Upper lobe of right lung (tissue), 1 donor: ENCODE measurements at places on chromosomes 11 and 22. TPM values are rescaled to one million over a fixed set of nuclear protein-coding genes. Genes with fewer than 3 reads are reported as not detected.

GRCh38 chr22:19115628-19116027 lies 6.6 kb downstream of the DGCR2 start:
- H3K27ac ChIP-seq, result no peak overlapping the region
- H3K36me3 ChIP-seq, result no peaks in the 10 kb centered on the region
- H3K27me3 ChIP-seq, result no peaks in the 10 kb centered on the region
- peaks cover 48% of the 10 kb centered on the region for H3K4me1 ChIP-seq
- peak; percentile 23 for DNase-seq

DNA sequence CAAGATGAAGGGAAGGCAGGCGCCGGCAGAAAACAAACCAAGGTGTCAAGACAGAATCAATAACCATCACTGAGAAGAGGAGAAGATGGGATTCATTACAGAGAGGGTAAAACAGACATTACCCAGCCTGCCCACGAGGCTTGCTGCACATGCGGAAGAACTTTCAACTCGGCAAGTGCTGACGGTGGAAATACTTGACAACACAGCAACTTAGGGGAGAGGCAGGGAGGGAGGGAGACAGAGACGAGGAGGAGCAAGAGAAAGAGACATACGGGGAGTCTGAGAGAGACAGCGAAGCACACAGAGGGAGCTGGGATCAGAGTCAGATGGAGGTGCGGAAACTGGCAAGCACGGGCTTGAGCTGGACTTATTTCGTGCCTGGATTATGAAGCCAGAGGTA lies 129.3 kb upstream of the NECTIN1 start:
- no peaks in the 10 kb centered on the region for H3K36me3 ChIP-seq
- no peaks in the 10 kb centered on the region for H3K4me1 ChIP-seq

- peaks cover 23% of the 10 kb centered on the region for H3K4me1 ChIP-seq
- DNase-seq, result no peak
- H3K36me3 ChIP-seq, result no peaks in the 10 kb centered on the region
Measured at GRCh38 chr11:95684701-95685100, 104.9 kb downstream of the FAM76B start.

- no peaks in the 10 kb centered on the region for H3K27me3 ChIP-seq
- no peak overlapping the region for H3K4me3 ChIP-seq
- no peak for DNase-seq
- H3K27ac ChIP-seq, result no peak overlapping the region
Measured at GRCh38 chr22:36317658-36318271, 64.8 kb downstream of the APOL1 start.

GPHA2 gene
- not detected for total RNA-seq

GRCh38 chr22:38724176-38724575 lies 18.4 kb downstream of the GTPBP1 start:
- no peaks in the 10 kb centered on the region for H3K27me3 ChIP-seq
- H3K36me3 ChIP-seq, result peaks cover 91% of the 10 kb centered on the region
- no peak for DNase-seq
- H3K4me3 ChIP-seq, result no peak overlapping the region

C11orf16 gene
- total RNA-seq, result not detected

DNA sequence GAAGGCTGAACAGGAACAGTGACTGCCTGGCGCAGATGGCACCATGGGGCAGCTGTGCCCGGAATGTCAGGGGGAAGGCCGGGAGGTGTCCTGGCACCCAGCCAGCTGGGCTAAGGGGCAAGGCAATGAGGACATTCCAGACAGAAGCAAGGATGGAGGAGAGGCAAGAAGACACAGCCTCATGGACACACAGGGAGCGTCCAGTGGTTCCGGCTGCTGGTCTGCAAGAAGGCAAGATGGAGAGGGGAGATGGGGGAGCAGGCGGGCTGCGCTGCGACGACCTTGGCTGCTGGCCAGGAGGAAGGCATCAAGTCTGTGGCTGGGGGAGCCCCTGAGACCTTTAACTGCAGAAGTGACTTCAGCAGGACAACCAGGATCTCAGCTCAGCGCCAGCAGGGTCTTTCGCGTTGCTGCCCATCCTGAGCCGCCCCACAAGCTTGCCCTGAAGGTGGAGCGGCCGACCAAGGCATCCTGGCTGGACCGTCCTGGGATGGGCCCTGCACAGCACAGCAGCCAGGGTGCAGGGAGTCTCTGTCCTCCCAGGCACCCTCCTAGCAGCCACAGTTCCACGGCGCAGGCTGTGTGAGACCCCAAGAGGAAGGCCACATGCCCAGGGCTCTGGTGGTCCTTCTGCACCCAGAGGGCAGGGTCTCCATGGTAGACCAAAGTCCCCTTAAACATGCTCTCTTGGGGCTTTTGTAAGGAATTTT lies 531.7 kb downstream of the BRD1 start:
- no peak overlapping the region for H3K4me3 ChIP-seq
- H3K36me3 ChIP-seq, result no peaks in the 10 kb centered on the region
- H3K4me1 ChIP-seq, result no peaks in the 10 kb centered on the region
- no peak overlapping the region for H3K27ac ChIP-seq

GLYAT gene
- total RNA-seq, result not detected

- no peaks in the 10 kb centered on the region for H3K27me3 ChIP-seq
- no peak for DNase-seq
- H3K4me3 ChIP-seq, result peak overlapping the region; percentile 91
- H3K27ac ChIP-seq, result peak overlapping the region; percentile 91
Measured at GRCh38 chr22:20116376-20116950, 559 bp downstream of the RANBP1 start.

DNA sequence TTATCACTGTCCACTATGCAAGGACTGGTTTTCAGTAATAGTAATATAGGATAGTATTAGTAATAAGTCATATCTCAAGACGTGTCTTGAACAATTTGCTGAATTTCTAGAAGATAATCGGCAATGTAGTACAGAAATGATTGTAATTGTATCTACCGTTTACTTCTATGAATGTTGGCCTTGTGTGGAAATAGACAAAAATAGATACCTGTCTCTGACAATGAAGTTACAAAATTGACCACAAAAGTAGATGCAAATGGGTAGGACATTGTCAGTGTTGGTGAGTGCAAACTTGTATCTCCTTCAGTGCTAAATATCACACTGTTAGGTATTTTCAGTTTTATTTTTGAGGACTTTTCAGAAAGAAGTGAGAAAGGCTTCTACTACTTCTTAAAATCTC lies 43.1 kb downstream of the SVIP start:
- no peak overlapping the region for H3K4me3 ChIP-seq
- no peaks in the 10 kb centered on the region for H3K36me3 ChIP-seq
- no peaks in the 10 kb centered on the region for H3K4me1 ChIP-seq
- H3K27ac ChIP-seq, result no peak overlapping the region

DNA sequence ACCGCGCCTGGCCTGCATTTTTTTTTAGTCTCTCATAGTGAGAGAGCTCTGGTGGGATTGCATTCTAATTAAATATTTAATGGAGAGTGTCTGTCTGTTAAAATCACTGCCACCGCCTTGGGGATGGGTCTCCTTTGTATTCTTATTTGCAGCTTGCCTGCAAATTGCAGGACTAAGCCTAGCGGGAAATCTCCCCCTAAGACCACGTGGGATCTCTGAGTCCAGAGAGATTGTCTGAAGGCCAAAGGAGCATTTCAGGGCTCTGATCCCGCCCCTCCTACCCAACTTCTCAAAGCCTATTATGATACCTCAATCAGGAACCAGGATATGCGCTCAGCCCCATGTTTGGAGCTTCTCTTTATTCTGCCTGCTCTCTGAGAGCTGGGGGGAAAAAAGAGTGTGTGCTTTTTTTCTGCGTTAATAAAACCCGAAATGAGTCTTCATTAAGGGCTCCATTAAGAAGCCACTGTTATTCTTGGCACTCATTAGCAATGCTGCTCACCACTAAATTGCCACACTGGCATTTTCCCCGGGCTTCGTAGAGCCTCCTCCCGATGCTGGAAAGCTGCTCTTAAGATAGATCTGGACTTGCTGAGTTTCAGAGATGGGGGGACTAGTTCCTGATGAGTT lies 92.9 kb upstream of the THY1 start:
- no peaks in the 10 kb centered on the region for H3K4me1 ChIP-seq
- no peaks in the 10 kb centered on the region for H3K36me3 ChIP-seq
- H3K4me3 ChIP-seq, result no peak overlapping the region
- H3K27me3 ChIP-seq, result no peaks in the 10 kb centered on the region
- H3K27ac ChIP-seq, result no peak overlapping the region
- DNase-seq, result no peak

DNA sequence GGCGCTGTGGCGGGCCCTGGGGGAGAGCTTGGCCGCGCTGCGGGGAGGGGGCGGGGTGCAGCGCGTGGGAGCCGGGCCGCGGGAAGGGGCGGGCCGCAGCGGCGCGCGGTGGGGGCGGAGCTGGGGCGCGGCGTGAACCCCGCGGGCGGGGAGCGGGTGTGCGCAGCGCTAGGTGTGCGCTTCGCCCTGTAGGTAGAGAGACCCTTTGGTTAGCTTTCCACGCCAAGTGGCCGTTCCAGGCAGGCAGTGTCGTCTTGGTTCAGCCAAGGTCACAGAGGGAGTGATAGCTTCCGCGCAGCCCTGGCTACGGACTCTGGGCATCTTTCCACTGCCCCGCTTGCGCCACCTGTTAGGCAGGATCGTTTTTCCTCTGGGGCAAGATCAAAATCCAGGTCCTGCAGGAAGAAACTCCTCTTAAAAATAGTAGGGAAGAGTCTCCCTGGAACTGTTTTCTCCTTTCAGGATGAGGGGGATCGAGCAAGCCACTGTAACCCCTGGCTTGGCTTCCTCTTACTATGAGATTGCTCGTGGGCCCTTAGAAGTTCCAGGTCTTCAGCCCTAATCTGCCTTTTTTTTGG lies 434 bp downstream of the BANF1 start:
- peaks cover 46% of the 10 kb centered on the region for H3K36me3 ChIP-seq
- peak overlapping the region; percentile 98 for H3K4me3 ChIP-seq
- DNase-seq, result no peak
- H3K4me1 ChIP-seq, result peaks cover 21% of the 10 kb centered on the region

SYT12 gene
- not detected for total RNA-seq

SLC36A4 gene
- total RNA-seq, result 15.8 TPM

- peaks cover 17% of the 10 kb centered on the region for H3K4me1 ChIP-seq
- H3K36me3 ChIP-seq, result peaks cover 42% of the 10 kb centered on the region
- H3K27ac ChIP-seq, result no peak overlapping the region
- H3K27me3 ChIP-seq, result no peaks in the 10 kb centered on the region
Measured at GRCh38 chr11:67126986-67127385, 7.9 kb downstream of the KDM2A start.

GRCh38 chr11:75775056-75775455 lies 6.5 kb downstream of the DGAT2 start:
- no peak for DNase-seq
- H3K4me1 ChIP-seq, result no peaks in the 10 kb centered on the region
- H3K27ac ChIP-seq, result no peak overlapping the region
- no peak overlapping the region for H3K4me3 ChIP-seq
- no peaks in the 10 kb centered on the region for H3K27me3 ChIP-seq
